ENCODE measurements at places on chromosomes 3 and 15. TPM values are rescaled to one million over a fixed set of nuclear protein-coding genes. Genes with fewer than 3 reads are reported as not detected.

GRCh38 chr3:95154766-95155165, 1091.9 kb downstream of the NSUN3 start:
- DNase-seq = peak; percentile 38

The AHSG gene
- not detected for total RNA-seq

GRCh38 chr3:24518990-24519367, 24.3 kb upstream of the THRB start:
- DNase-seq = no peak

The GOLGA6L7 gene
- not detected for total RNA-seq

DNA sequence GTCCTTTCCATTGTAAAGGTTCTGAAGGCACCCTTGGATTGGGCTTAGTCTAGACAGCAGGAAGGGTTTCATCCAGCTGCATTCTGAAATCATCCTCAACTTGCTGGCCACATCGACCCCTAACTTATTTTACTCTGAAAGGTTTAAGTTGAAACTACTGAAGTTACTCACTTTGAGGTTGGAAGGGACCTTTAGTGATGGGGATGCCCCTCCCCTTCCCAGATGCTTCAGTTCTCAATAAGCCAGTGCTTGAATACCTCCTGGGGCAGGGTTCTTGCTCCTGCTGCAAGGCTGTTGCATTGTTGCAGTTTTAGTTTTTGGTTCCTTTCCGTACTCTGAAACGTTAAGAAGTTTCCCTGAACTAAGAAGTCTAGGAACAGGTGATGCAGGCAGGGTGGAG, 26.4 kb downstream of the FGD5 start:
- no peak for DNase-seq

The SMAD6 gene
- total RNA-seq = 51.2 TPM

Data from prostate gland (tissue), 2 donors.